Prostate gland (tissue), 2 donors: ENCODE measurements at places on chromosomes 1 and 21.
A peak's percentile ranks its signal among the peaks of the same experiment; 100 is the strongest.

GRCh38 chr1:221806984-221807383 is 65.1 kb upstream of the DUSP10 start:
- H3K27ac ChIP-seq: no peak overlapping the region
- no peaks in the 10 kb centered on the region for H3K27me3 ChIP-seq
- H3K4me3 ChIP-seq: no peak overlapping the region
- DNase-seq: no peak
- no peaks in the 10 kb centered on the region for H3K36me3 ChIP-seq
- H3K4me1 ChIP-seq: no peaks in the 10 kb centered on the region

- no peak overlapping the region for H3K4me3 ChIP-seq
- no peaks in the 10 kb centered on the region for H3K36me3 ChIP-seq
- no peaks in the 10 kb centered on the region for H3K4me1 ChIP-seq
- no peak overlapping the region for H3K27ac ChIP-seq
- H3K27me3 ChIP-seq: no peaks in the 10 kb centered on the region
- no peak for DNase-seq
These were observed 15.8 kb upstream of the VCAM1 start for GRCh38 chr1:100703716-100704115.

- no peaks in the 10 kb centered on the region for H3K4me1 ChIP-seq
- H3K4me3 ChIP-seq: no peak overlapping the region
These were observed 47.0 kb upstream of the RAP1GAP start for GRCh38 chr1:21716169-21716568.

GRCh38 chr1:21707086-21707840 is 38.1 kb upstream of the RAP1GAP start:
- H3K4me3 ChIP-seq: no peak overlapping the region
- no peaks in the 10 kb centered on the region for H3K4me1 ChIP-seq
- DNase-seq: no peak
- H3K27me3 ChIP-seq: no peaks in the 10 kb centered on the region
- H3K36me3 ChIP-seq: no peaks in the 10 kb centered on the region

GRCh38 chr1:226542623-226543103 is 5.9 kb upstream of the STUM start:
- no peaks in the 10 kb centered on the region for H3K27me3 ChIP-seq
- no peaks in the 10 kb centered on the region for H3K36me3 ChIP-seq
- H3K27ac ChIP-seq: no peak overlapping the region
- no peak overlapping the region for H3K4me3 ChIP-seq

GRCh38 chr1:206655471-206655882 is 20.1 kb downstream of the DYRK3 start:
- H3K4me1 ChIP-seq: no peaks in the 10 kb centered on the region
- no peak overlapping the region for H3K4me3 ChIP-seq
- no peak overlapping the region for H3K27ac ChIP-seq
- H3K36me3 ChIP-seq: no peaks in the 10 kb centered on the region
- DNase-seq: no peak

DNA sequence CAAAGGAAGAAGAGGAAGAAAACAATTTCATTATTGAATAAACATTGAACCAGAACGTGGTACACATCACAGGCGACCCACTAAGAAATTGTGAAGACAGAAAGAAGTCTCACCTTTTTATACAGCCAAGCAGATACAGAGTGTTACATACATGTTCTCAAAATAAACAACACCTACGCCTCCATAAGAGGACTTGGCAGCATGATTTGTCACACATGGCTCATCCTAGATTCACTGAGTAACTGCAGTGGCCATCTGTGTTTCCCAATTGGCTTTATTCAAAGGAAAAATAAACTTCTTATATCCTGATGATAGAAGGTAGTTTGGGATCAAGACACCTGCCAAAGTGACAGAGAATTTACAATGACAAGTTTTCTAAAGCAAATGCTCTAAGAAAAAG is 7.6 kb upstream of the KRTAP19-8 start:
- no peak for DNase-seq
- no peak overlapping the region for H3K4me3 ChIP-seq
- H3K27ac ChIP-seq: no peak overlapping the region
- no peaks in the 10 kb centered on the region for H3K4me1 ChIP-seq
- H3K36me3 ChIP-seq: no peaks in the 10 kb centered on the region

GRCh38 chr21:22076471-22076870 is 1078.3 kb downstream of the NCAM2 start:
- H3K36me3 ChIP-seq: no peaks in the 10 kb centered on the region
- H3K4me3 ChIP-seq: no peak overlapping the region
- no peak for DNase-seq
- no peak overlapping the region for H3K27ac ChIP-seq

DNA sequence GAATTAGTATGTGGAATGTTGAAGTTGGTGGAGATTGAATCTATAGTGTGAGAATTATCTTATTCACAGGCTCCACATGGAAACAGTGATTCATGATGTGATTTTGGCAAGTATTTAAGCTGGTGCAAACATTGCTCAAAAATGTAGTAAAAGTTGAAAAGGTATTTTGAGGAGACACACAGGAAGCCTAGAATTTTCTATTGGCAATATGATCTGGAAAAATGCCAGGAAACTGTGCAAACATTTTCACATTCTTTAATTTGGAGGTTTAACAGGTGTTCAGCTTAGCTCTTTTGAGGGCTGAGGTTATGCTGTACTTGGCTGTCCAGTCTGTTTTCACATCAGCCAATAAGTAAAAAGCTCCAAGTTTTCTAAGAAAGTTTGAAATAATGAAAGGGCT is 327.3 kb downstream of the RWDD3 start:
- H3K27ac ChIP-seq: no peak overlapping the region
- no peaks in the 10 kb centered on the region for H3K27me3 ChIP-seq
- H3K4me1 ChIP-seq: no peaks in the 10 kb centered on the region
- H3K36me3 ChIP-seq: no peaks in the 10 kb centered on the region
- H3K4me3 ChIP-seq: no peak overlapping the region
- DNase-seq: no peak

DNA sequence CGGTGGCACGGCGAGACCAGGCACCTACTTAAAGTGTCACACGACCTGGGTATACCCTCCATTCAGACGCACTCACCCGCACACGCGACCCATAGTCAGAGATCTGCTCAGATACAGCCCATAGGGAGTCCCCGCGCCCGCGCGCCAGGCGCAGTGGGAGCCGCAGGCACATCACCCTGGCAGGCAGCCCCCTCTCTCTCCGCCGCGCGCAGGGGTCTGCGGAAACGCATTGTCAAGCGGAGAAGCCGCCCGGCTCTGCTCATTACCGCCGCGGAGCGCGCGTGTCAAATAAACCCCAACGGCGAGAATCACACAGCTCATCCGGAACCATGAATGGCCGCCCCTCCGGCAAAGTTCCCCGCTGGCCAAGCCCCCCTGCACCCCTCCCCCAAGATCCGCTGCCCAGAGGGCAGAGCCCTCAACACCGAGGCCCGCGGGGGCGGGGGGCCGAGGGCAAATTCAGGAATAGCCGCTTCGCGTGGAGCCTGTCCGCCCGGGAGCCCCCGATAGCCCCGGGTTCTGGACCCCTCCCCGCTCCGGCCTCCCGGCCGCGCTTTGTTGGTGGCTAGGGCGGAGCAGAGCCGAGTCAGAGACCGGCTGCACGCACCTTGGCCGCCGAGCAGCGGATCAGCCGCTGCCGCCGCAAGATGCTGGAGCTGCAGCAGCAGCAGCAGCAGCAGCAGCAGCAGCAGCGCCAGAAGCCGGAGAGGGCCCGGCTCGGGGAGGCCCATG is 522 bp downstream of the LRP8 start:
- peak overlapping the region; percentile 51 for H3K4me3 ChIP-seq
- no peak for DNase-seq
- H3K36me3 ChIP-seq: no peaks in the 10 kb centered on the region
- H3K27ac ChIP-seq: no peak overlapping the region
- H3K4me1 ChIP-seq: peaks cover 6% of the 10 kb centered on the region

- no peak overlapping the region for H3K27ac ChIP-seq
- H3K27me3 ChIP-seq: no peaks in the 10 kb centered on the region
- peaks cover 7% of the 10 kb centered on the region for H3K4me1 ChIP-seq
- DNase-seq: no peak
- no peaks in the 10 kb centered on the region for H3K36me3 ChIP-seq
These were observed 7.0 kb upstream of the PLEKHA6 start for GRCh38 chr1:204366759-204367158.

DNA sequence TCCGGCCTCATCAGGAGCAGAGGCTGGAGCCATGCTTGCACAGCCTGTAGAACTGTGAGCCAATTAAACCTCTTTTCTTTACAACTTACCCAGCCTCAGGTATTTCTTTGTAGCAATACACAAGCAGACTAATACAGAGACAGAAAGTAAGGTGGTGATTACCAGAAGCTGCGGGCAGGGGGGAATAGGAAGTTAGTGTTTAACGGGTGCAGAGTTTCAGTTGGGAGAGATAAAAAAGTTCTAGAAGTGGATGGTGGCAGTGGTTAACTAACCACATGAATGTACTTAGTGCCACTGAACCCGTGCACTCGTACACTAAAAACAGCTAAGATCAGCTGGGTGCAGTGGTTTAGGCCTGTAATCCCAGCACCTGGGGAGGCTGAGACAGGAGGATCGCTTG is 80.4 kb upstream of the TARDBP start:
- no peaks in the 10 kb centered on the region for H3K4me1 ChIP-seq
- H3K4me3 ChIP-seq: no peak overlapping the region
- no peak overlapping the region for H3K27ac ChIP-seq
- DNase-seq: no peak
- H3K27me3 ChIP-seq: no peaks in the 10 kb centered on the region

DNA sequence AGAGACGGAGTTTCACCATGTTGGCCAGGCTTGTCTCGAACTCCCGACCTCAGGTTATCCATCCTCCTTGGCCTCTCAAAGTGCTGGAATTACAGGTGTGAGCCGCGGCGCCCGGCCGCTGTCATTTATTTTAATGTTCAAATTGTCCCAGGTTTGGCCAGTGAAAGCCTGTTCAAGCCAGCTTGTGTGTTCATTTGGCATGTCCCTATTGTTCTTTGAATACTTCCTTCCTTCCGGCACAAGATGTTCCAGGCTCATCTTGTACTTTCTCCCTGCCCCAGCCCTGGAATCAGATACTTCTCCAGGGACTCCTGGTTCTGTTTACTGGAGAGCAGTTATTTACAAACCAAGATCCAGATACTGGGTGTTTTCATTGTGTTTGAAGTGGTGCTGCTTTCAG is 37.0 kb downstream of the ZBTB8B start:
- peak overlapping the region; percentile 96 for H3K27ac ChIP-seq
- peaks cover 8% of the 10 kb centered on the region for H3K4me1 ChIP-seq
- no peaks in the 10 kb centered on the region for H3K27me3 ChIP-seq
- DNase-seq: peak; percentile 90

- DNase-seq: no peak
- H3K36me3 ChIP-seq: no peaks in the 10 kb centered on the region
- peaks cover 22% of the 10 kb centered on the region for H3K27me3 ChIP-seq
- H3K4me1 ChIP-seq: no peaks in the 10 kb centered on the region
- H3K4me3 ChIP-seq: no peak overlapping the region
- H3K27ac ChIP-seq: no peak overlapping the region
These were observed 7.7 kb downstream of the POU3F1 start for GRCh38 chr1:38038861-38039260.

DNA sequence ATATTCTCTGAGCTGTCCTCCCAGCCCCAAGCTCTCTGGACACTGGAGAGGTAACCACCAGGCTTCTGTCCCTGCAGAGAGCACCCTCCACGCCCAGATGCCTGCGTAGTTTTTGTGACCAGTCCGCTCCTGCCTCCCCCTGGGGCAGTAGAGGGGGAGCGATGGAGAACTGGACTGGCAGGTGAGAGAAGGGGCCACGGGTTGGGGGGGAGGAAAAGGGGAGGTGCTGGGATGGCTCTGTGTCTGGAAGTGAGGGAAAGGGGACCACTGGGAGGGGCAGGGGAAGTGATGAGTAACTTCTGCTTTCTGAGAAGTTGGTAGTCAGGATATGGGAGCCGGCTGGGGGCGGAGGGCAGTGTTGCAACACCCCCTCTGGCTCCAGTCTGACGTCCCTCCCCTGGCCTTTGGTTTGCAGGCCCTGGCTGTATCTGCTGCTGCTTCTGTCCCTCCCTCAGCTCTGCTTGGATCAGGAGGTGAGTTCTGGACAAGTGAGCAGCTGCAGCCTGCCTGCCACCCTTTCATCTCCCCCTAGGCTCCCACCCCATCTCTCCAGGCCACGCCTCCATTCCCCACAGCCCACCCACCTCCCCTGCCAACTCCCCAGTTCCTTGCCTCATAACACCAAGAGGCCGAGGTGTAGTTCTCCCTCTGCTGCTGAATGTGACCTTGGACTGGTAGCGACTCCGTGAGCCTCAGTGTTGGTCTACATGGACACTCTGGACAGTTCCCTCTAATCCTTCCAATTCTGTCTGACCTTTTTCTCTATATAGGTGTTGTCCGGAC is 3.1 kb downstream of the ADAMTSL4 start:
- DNase-seq: peak; percentile 56
- H3K27ac ChIP-seq: peak overlapping the region; percentile 61
- no peak overlapping the region for H3K4me3 ChIP-seq
- no peaks in the 10 kb centered on the region for H3K4me1 ChIP-seq
- H3K36me3 ChIP-seq: no peaks in the 10 kb centered on the region

GRCh38 chr1:199226163-199226562 is 587.3 kb downstream of the PTPRC start:
- H3K27ac ChIP-seq: no peak overlapping the region
- no peak overlapping the region for H3K4me3 ChIP-seq
- H3K36me3 ChIP-seq: no peaks in the 10 kb centered on the region

- H3K27me3 ChIP-seq: peaks cover 46% of the 10 kb centered on the region
- no peaks in the 10 kb centered on the region for H3K36me3 ChIP-seq
- peak overlapping the region; percentile 37 for H3K27ac ChIP-seq
- H3K4me1 ChIP-seq: no peaks in the 10 kb centered on the region
These were observed 1.2 kb downstream of the RUNX3 start for GRCh38 chr1:24928689-24929397.

DNA sequence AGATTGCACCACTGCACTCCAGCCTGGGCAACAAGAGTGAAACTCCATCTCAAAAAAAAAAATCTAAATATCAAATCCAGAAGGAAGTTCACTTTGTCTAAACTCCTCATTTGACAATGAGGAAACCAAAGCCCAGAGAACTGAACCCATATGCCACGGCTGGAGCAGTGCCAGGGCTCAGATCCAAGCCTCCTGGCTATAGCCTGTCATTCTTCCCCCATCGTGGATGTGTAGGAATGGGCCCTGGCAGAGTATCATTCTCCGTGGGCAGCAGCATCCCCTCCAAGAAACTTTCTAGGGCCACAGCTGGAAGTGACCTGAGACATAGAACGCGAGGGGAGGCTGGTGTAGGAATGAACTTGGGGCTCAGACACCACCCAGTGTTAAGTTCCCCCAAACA is 47.2 kb downstream of the CAPN9 start:
- no peaks in the 10 kb centered on the region for H3K27me3 ChIP-seq
- no peak overlapping the region for H3K27ac ChIP-seq
- no peak for DNase-seq
- no peaks in the 10 kb centered on the region for H3K36me3 ChIP-seq
- no peaks in the 10 kb centered on the region for H3K4me1 ChIP-seq

GRCh38 chr21:24899138-24899537 is 708.1 kb downstream of the MRPL39 start:
- no peaks in the 10 kb centered on the region for H3K36me3 ChIP-seq
- no peak overlapping the region for H3K27ac ChIP-seq
- no peak overlapping the region for H3K4me3 ChIP-seq
- no peaks in the 10 kb centered on the region for H3K27me3 ChIP-seq
- no peak for DNase-seq
- H3K4me1 ChIP-seq: no peaks in the 10 kb centered on the region
